ENCODE measurements at places on chromosomes 1 and 21.
A peak's percentile ranks its signal among the peaks of the same experiment; 100 is the strongest.

DNA sequence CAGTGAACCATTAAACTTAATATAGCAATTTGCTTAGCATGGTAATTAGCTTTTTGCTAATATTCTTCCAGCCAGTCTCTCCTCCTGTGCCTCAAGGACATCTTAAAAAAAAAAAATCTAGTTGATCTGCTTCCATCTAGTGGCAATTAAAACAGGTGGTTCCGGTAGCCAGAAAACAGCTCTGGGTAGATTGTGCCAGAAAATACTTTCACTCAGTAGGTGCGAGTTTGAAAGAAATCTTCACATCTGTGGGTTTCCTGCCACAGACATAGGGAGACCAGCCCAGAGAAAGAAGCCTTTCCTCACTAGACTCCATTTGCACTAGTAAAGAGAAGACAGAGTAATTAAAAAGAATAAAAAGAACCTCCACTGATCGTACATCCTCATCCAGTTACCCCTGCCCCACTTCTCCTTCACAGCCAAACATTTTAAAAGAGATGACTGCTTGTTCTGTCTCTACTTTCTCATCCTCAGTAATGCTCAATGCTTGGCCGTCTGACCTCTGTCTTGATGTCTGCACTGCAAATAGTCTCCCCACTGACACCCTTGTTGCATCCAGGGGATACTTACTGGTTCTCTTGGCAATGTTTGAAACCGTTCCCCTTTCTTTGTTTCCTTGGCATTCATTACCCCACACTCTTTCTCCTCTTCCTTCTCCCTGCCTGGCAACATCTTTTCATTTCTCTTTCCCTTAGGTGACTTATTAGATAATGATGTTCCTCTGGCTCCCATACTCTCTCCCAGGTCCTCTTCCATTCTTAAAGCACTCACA, 16.9 kb downstream of the SELL start:
- DNase-seq = no peak

- DNase-seq = no peak
Measured at GRCh38 chr21:29939104-29939923, 482 bp downstream of the GRIK1 start.

DNA sequence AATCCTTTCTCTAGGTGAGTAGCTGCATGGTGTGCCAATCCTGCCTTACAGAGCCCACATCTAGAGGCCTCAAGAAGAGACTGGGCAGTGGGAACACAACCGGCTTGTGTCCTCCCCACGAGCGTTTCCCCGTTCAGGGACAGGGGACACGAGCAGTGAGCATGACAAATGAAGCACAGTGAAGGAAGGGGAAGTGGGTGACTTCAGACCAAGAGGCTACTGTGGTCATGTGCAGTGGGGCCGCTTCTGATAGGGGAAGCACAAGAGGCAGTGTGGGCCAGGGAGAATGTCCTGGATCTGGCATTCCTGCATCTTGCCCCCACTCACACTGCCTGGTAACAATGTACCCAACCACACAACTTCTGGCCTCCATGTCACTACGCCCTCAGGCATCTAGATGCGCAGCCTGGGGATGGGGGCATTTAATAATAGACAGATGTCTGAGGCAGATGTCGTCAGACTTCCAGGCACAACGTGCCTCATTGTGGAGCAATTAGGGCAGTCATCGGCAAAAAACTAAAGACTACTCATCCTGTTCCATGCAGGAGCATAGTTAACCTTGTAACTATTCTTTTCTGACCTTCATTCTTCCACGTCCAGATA, 155.6 kb upstream of the NBPF11 start:
- DNase-seq = no peak

GRCh38 chr21:43827015-43827611, 37.7 kb downstream of the RRP1 start:
- DNase-seq = no peak

GRCh38 chr1:58045094-58045705, 501.3 kb downstream of the OMA1 start:
- no peak for DNase-seq

DNA sequence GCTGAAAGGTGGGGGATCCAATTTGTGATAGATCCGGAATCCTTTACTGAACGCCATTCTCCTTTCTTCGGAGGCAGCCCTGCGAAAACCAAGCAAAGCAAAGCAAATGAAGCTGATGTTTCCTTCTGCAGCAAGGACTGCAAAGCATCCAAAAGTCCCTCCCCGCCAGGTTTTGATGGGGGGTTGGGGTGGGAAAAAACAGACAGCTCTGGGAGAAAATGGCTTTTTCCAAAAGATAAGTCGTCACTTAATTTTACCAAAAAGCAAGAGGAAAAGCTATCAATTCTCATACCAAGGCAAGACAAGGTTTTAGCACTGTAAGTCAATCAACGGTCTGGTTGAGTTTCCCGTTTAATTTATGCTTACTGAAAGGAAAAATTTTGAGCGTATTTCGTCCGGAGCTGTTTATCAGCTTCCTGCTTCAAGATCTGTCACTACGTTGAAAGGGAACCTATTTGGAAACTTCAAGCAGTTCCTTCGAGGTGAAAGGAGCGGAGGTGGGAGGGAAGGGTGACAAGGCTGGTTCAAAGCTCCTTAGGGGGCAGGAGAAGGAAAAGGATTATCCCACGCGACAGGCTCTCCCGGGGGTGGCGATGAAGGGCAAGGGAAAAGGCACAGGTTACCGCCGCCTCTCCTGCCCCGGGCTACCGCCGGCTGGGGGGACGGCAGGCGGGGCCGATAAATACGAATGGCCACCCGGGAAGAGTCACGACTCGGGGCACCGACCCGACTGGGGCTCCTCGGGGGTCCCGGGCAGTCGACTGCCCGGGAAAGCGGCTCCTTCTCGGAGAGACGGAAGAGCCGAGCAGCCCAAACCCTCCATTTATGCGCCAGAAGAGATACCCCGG, 750 bp downstream of the SYNJ1 start:
- DNase-seq = peak; percentile 21

- no peak for DNase-seq
Measured at GRCh38 chr1:206696812-206697585, 12.3 kb downstream of the MAPKAPK2 start.

DNA sequence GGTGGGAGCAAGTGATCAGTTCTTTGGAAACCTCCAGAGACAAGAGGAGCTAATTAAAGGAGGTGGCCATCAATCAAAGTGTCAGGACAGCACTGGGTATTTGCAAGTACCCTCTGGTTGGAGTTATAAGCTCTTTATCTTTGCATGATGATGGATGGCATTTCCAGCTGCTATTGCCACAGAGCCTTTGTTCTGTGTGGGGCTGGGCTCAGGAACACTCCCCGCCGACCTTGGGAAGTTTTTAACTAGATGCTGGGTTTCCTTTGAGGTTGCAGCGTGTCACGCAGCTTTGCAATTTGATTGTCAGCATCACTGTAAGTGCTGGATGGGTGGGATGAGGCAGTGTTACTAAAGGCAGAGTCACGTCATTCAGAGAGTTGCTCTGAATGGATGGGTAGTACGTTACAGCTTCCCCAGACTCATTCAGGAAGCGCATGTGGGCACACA, 68.9 kb downstream of the CNIH3 start:
- DNase-seq = no peak

DNA sequence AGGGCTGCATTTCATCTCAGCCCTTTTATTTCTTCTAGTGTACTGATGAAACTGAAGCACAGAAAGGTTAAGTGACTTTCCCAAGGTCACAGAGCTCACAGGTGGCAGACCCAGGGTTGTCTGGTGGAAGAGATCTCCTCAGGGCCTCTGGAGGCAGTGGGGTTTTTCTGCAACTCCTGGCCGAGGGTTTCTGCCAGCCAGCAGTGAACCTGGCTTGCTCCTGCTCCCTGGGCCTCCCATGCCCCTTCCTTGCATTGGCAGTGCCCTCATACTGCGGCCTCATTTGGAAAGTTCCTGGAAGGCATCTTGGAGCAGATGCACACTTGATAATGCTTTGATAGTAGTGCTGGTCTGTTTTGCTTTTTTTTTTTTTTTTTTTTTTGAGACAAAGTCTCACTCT, 7.7 kb downstream of the GALNT2 start:
- no peak for DNase-seq

- no peak for DNase-seq
Measured at GRCh38 chr1:230191079-230191804, 124.2 kb downstream of the GALNT2 start.

- DNase-seq = no peak
Measured at GRCh38 chr1:231177226-231177625, 15.4 kb downstream of the TRIM67 start.

GRCh38 chr1:201063145-201063544, 39.6 kb upstream of the KIF21B start:
- no peak for DNase-seq

- DNase-seq = no peak
Measured at GRCh38 chr1:80659161-80659560, 1141.6 kb upstream of the ADGRL2 start.

GRCh38 chr1:20814534-20814871, 27.4 kb upstream of the HP1BP3 start:
- DNase-seq = no peak

- DNase-seq = no peak
Measured at GRCh38 chr1:3273447-3273846, 181.0 kb upstream of the ARHGEF16 start.

DNA sequence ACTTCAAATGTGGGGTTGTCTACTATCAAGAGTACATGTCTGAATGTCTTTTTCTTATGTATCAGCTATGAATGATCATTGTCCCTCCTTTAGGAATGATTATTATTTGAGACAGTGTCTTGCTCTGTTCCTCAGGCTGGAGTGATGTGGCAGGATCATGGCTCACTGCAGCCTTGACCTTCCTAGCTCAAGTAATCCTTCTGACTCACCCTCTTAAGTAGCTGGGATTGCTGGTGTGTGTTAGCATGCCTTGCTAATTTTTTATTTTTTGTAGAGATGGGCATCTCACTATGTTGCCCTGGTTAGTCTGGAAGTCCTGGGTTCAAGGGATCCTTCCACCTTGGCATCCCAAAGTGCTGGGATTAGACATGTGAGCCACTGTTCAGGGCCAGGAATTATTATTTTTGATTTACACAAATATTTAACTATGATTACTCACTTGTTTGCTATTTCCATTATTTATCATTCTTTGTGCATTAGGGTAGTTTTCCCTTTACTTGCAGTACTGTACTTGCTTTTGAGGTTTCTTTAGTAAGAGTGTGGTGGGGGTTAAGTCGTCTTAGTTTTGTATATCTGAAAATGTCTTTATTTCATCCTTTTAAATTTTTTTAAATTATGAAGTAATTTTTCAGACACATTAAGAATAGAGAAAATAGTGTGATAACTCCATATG, 12.8 kb downstream of the S100A7 start:
- no peak for DNase-seq

DNA sequence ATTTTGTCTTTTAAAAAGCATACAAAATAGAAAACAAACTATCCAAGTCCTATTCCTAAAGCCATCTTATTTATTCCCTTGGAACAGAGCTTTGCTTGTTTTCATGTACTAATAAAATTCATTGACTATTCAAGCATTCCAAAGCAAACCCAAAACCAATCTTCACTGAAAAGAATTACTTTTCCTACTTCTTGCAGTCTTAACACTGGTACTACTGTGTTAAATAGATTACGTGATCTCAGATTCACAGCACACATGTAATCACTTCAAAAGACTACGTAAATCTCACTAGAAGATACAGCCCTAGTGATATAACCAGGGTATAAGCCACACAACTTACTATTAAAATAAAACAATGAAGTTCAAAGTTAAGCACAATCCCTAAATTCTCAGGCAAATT, 39.0 kb downstream of the ZZZ3 start:
- DNase-seq = no peak

GRCh38 chr1:11960715-11961114, 19.5 kb upstream of the MFN2 start:
- DNase-seq = no peak

DNA sequence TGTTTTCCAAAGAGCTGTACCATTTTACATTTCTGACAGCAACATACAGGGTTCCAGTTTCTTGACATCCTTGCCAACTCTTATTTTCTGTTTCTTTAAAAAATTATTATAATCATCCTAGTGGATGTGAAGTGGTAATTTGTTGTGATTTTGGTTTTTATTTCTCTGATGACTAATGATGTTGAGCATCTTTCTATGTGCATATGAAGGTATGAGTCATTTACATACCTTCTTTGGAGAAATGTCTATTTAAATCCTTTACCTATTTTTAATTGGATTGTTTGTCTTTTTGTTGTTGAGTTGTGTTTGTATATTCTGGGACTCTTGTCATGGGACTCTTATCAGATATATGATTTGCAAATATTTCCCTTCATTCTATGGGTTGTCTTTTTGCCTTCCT, 20.8 kb upstream of the MPC2 start:
- DNase-seq = no peak
